ENCODE measurements at places on chromosomes 6 and 20.

- DNase-seq = no peak
Measured at GRCh38 chr6:108578595-108579327, 18.0 kb downstream of the FOXO3 start.

- no peak for DNase-seq
Measured at GRCh38 chr6:149450679-149451375, 34.0 kb downstream of the ZC3H12D start.

- no peak for DNase-seq
Measured at GRCh38 chr6:884570-884969, 191.6 kb upstream of the EXOC2 start.

DNA sequence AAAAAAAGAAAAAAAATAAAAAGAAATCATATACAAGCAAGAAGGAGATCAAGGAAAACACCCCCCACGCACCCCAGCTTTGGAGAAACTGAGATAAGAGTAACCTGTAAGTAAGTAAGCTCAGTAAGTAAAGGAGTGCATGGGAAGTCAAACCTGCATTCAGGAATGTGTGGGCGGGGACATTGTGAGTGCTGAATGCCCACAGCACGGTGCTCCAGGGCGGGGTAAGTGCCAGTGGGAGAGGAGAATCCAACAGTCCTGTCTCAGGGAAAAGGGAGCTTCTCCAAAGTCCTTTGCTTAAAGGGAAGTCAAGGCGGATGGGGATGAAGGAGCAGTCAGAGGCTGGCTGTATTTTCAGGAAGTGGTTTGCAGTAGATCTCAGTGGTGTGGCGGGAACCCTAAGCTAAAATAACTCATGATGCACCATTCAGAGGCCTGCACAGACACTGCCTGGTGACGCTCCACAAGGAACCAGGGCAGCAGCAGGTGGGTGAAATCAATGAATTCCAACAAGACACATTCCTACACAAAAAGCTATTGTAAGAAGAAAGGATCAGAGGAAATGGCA is 368.0 kb downstream of the QKI start:
- no peak for DNase-seq

- no peak for DNase-seq
Measured at GRCh38 chr20:17762243-17762872, 62.6 kb downstream of the BANF2 start.
